ENCODE measurements at places on chromosomes 7 and 10.

DNA sequence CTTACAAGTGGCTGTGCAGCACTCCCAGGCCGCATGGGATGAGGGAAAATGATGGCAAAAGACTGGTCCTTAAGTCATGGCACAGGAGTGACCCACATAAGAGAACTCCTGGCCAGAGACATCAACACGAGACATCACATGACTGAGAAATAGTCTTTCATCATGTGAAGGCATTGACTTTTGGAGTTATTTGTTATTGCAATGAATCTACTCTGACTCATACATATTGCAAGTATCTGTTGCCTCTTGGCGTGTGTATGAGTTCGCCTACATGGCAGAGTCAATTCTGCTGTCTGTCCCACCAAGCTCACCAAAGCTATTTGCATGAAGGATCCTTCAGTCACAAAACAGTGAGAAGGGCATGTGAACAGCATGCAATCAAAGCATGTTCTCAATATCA is 59.7 kb upstream of the HABP2 start:
- DNase-seq = no peak

GRCh38 chr7:93055543-93056107 is 62.2 kb downstream of the SAMD9 start:
- peak; percentile 52 for DNase-seq

DNA sequence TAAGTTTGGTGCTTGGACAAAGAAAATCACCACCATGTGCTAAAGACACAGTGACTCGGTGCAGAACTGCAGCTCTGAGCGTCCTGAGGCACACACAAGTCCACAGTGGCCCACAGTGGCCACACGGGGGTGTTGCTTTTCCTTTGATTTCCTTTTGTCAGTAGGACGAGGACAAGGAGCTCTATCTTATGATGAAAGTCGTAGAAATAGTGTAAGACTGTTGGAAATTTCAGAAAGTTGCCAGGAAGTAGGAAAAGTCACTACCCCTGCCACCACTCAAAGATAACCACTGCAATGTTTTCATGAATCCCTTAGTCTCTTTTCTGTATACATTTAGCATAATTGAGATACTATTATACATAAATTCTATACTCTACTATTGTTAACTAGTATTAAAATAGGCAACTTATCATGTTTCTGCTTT is 146.0 kb downstream of the TNS3 start:
- DNase-seq = peak; percentile 61

- no peak for DNase-seq
Observed at GRCh38 chr10:12608761-12609160, 259.4 kb downstream of the CAMK1D start.

GRCh38 chr7:27962273-27962672 is 218.3 kb downstream of the JAZF1 start:
- no peak for DNase-seq

GRCh38 chr7:50607524-50608125 is 42.4 kb upstream of the DDC start:
- no peak for DNase-seq

- no peak for DNase-seq
Observed at GRCh38 chr10:2165771-2166460, 428.6 kb upstream of the ADARB2 start.

GRCh38 chr7:134089446-134089845 is 37.7 kb upstream of the LRGUK start:
- DNase-seq = no peak

DNA sequence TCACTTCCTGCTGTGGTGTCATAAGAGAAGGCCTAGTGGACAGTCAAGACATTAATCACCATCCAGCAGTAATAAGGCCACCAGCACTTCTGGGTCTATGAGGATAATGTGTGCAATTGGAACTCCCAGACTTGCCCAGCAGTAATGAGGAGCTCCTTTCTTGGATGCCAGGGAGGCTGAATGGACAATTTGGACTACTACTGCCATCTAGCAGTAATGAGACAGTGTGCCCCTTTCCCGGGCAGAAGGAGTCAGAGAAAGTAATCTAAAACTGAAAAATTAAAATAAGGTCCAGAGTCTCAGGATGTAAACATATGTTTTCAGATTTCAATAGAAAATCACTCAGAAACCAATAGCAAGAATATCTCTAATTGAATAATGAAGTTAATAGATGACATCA is 400.4 kb downstream of the CDC14C start:
- DNase-seq = no peak

DNA sequence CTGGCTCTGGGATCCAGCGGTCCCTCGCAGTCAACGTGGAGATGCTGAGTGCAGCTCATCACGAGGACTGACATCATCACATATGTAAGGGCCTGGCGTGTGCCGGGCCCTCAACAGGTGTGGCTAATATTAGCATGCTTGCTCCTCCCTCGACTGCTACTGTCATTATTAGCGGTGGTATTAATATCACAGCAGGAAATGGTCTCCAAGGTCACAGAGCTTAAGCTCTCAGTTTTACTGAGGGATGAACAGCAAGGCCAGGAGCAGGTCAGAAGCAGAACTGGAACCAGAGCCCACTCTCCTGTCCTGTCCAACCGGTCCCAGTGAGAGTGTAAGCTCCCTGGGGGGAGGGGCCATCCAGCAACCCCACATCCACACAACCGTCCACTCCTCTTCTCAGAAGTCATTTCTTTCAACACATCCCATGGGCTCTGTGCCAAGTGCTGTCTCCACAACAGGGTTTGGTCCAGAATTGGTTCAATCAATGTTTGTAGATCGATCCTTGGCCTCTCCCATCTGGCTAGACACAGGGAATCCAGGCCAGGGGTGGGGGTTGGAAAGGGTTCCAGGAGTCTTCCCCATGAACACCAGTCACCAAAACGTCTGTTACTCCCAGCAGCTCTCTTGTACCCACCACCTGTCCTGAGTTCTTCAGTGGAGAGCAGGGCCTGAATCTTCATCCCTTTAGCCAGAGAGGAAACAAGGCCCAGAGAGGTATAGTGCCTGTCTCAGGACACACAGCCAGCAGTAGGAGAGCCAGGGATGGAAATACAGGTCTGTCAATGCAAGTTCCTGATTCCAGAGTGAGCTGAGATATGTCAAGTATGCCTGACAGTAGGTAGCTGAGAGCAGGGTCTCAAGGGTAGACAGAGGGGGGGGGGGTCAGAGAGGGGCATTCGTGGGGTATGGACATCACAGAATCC is 45.3 kb upstream of the ZMIZ1 start:
- DNase-seq = peak; percentile 59

GRCh38 chr7:12646139-12646538 is 41.3 kb upstream of the ARL4A start:
- DNase-seq = no peak

DNA sequence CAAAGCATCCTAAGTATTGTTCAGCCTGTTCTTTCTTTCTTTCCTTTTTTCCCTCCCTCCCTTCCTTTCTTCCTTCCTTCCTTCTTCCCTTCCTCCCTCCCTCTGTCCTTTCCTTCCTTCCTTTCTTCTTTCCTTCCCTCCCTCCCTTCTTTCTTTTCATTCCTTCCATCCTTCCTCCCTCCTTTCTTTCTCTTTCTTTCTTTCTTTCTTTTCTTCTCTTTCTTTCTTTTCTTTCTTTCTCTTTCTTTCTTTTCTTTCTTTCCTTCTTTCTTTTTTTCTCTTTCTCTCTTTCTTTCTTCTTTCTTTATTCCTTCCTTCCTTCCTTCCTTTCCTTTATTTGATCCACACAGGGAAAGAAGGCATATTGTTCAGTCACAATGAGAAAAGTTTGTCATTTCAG is 21.2 kb downstream of the PNLIP start:
- DNase-seq = no peak

DNA sequence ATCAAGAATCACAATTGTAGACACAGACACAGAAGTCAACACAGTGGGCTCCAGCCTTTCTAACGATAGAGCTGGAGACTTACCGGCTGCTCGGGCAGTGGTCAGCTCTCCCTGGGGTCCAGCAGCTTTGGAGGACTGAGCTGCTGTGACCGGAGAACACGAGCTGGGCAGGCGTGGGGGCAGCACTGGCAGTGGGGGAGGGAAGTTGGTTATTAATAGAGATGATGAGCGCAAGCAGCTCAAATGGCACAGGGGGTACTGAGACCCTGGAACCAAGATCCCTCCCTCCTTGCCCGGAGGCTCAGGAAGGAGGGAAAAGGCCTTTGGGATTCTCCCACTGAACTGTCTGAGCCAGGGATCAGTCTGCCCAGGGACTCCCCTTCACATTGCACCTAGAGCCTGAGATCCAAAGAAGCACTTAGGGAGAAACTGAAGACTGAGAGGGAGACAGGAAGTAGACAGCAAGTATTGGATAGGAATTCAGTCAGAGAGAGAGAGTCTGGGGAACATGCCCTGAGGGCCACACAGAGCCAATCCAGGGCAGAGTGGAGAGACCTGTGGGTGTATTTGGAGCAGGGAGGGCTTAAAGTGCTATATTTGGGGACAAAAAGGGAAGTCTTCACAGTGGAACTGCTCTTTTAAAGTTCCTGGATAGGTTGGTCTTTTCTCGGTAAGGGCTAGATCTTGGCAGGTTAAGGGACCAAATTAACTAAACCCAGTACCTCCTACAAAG is at the start of gene MYOZ1:
Gene MYOZ1, minus strand, starts transcription at position 147 of the 733 bp plus-strand sequence. CDS start 1,457 bp downstream, outside the sequence.
- DNase-seq = no peak

DNA sequence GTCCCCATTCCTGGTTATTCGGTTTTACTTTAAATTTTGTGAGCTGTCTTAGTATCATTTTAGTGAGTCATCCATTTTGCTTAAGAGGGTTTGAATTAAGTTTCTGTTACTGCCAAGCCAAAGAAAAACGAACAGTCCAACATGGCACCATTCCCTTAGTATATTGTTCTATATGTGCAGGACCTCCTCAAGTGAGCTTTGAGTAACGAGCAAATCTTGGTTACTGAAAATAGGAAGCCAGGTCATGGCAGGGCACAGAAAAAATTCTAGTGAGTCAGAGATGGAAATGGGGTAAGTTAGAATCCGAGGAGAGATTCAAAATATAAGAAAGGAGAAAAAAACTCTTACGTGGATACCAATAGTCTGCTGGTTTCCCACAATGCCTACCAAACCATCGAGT is 292.9 kb downstream of the BAMBI start:
- DNase-seq = no peak

- peak; percentile 93 for DNase-seq
Observed at GRCh38 chr10:79266543-79267312, 80.5 kb upstream of the PPIF start.

DNA sequence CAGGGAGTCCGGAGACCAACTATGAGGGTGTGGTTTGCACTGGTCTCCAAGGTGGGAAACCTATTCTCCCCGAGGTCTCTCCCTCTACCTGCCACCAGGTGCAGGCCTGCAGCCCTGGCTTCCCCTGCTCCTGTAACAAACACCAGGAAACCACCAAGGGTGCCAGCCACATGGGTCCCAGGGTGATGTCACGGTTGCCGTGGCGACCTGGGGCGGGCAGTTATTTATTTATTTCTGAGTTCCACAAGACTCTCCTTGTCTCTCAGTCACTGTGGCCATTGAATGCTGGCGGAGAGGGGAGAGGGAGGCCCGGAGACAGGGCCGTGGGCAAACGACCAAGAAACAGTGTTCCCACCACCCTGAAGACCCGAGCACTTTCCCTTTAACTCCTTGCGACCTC is 27.0 kb downstream of the MMD2 start:
- peak; percentile 9 for DNase-seq

DNA sequence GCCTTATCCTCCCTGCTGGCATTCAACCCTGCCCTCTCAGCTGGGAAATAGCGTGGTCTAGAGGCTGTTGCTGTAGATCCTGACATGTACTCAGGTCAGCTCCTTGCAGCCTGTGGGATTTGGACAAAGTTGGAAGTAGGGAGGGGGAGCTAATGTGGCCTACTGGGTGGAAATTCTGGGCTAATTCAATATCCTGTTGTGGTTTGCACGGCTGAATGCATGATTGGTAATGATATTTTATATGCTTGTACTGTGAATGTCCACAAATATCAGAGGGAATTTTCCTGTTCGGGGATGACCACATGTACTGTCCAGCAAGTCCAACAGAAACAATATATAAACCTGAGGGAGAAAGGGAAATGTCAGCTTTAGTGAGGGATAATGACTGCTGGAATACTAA is 22.1 kb upstream of the NPVF start:
- no peak for DNase-seq

GRCh38 chr10:31947144-31947926 is 18.7 kb upstream of the ARHGAP12 start:
- DNase-seq = peak; percentile 46

- no peak for DNase-seq
Observed at GRCh38 chr10:70981936-70982335, 93.6 kb upstream of the PCBD1 start.

- no peak for DNase-seq
Observed at GRCh38 chr7:122064971-122065370, 79.1 kb downstream of the AASS start.

DNA sequence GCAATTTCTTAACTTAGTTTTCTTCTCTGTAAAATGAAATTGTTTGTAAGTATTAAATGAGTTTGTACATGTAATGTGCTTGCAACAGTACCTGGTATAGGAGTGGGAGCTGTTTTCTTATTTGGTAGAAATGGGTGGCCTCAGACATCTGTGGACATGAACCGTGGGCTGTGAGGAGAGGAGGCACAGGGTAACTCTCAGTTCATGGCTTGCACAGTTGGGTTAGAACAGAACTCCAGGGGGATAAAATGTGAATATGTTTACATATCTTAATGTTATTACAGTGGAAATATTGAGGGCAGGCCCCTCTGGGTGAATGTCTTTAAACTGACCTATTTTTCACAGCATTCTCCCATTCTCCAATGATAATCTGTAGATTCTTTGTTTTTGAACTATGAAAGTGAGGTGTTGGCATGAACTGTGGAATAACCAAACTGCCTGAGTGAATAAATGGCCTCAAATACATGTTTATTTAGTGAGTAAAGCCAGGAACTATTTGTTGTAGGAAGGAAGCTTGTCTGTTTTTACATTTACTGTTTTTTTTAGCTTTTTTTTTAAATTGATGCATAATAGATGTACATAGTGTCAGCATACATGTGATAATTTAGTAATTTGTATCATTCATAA is 2.6 kb downstream of the ABCA13 start:
- no peak for DNase-seq

GRCh38 chr10:43689618-43689954 is 40.9 kb upstream of the ZNF32 start:
- DNase-seq = no peak

DNA sequence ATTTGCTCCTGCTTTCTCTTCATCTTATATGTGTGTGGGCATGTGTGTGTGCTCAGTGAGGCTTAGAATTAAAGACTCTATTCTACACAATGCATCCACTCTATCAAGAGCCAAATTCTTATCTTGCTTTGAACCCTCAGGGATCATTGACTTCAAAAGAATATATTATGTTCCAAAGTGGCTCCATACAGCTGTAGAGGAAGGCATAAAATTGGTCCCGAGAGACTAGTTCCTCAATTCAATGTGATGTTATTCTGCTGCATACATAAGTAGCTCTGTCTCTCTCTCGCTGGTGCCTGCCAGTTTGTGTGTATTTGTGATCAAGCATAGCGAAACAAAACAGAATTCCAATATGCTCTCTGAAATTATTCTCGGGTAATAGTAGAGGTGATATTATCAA is 997.9 kb upstream of the POT1 start:
- DNase-seq = no peak

GRCh38 chr7:36116347-36117202 is 36.5 kb upstream of the EEPD1 start:
- no peak for DNase-seq

- no peak for DNase-seq
Observed at GRCh38 chr10:98533746-98534445, 87.2 kb upstream of the HPS1 start.
